Fibroblast of mammary gland (primary cell): ENCODE measurements at places on chromosomes 3 and 15.

GRCh38 chr15:69994429-69995205 lies 103.1 kb downstream of the TLE3 start:
- no peak for DNase-seq

DNA sequence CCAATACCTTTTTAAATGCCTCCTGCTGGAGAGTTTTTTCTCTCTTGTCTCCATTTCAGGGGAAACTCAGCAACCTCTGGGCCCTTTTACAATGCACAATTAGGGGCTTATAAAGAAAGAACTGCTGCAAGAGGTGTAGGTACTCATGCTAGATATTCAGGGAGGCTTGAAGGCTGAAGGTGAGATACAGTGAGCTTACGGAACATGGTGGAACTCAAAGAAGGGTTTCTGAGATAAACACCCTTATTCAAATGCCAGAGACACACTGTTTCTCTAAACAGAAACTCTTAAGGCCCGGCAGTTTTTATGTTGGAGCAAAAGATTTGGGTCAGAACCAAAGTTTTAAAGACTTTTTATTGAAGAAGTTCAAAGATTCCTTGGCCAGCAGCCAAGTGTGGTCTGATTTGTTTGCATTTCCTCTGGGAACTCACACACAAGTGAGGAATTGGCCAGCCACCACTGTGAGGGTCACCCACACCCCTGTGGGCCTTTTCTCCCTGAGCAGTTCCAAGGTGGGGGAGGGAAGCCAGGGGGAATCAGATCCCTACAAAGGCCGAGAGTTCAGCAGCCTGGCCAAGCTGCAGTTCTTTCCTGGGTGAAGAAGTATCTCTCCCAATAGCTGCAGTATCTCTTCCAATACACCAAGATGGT lies 47.8 kb downstream of the TNFAIP8L3 start:
- DNase-seq: peak; percentile 28

GRCh38 chr3:46965151-46965550 lies 11.4 kb downstream of the CCDC12 start:
- no peak for DNase-seq

- DNase-seq: no peak
Observed at GRCh38 chr3:114025451-114025850, 30.9 kb downstream of the CCDC191 start.

DNA sequence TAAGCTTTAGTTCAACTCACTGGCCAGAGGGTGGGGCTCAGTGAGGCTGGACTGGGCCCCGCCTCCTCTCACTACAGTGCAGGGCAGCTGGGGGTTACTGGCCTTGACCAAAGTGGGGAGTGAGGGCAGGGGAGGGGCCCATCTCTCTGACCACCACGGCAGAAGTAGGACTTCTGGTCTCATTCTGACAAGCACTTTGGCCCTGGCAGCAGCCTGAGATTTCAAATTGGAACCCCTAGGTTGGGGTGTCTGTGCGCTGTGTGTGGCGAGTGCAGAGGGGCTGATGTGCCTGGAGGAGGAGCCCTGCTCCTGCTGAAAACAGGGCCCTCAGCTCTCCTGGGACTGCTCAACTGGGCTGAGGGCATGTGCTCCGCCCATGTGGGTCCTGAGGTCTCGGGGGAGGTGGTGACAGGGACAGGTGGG lies 60.3 kb upstream of the RPL32 start:
- no peak for DNase-seq

DNA sequence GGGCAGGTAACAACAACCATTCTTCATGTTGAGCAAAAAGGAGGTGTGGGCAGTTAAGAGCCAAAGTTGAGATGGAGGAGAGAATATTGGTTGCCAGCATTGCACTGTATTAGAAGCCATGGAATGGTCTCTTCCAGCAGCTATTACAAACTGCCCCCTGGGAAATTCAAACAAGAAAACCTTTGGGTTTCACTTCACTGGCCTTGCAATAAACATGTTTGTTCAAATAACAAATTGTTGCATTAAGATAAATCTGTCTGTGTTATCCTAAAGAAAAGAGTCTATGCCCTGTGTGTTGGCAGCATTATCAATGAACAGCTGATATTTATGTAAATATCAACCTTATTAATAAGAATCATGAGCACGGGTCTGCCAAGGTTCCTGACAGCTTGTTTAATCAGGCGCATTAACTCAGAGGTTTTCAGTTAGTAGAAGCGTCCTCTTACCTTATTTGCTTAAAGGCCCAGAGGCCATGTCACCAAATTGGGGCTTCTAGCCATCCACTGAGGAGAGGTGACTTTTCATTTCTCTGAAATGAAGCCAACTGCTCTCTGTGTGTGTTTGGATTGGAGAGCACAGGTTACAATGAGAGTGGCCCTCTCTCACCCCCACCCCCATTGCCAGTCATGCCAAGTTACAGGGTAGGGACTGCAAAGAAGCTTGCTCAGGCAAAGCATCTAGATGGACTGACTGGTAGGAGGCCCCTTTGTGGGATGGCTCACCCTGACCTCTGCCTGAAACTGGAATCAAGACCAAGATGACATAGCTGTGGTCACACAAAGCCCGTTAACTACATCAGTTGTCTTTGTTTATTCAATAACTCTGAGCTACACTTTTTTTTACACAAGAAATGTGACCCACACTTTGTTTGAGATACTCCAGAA lies 10.5 kb downstream of the FILIP1L start:
- DNase-seq: peak; percentile 56

- no peak for DNase-seq
Observed at GRCh38 chr15:37929238-37929637, 5.2 kb upstream of the TMCO5A start.

GRCh38 chr3:62876064-62876463 lies 848 bp upstream of the CADPS start:
- DNase-seq: peak; percentile 57

- no peak for DNase-seq
Observed at GRCh38 chr15:64099379-64099778, 3.6 kb downstream of the SNX1 start.

- no peak for DNase-seq
Observed at GRCh38 chr3:72814308-72814707, 33.9 kb downstream of the SHQ1 start.

DNA sequence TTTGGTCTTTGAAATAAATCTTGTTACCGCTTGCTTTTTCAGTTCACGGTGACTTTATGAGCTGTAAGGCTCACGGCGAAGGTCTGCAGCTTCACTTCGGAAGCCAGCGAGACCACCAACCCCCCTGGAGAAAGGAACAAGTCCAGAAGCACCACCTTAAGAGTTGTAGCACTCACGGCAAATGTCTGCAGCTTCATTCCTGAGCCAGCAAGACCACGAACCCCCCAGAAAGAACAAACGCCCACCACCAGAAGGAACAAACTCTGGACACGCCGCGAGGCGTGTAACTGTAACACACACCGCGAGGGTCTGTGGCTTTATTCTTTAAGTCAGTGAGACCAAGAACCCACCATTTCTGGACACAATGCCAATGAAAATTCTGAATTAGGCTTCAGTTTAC lies 28.8 kb downstream of the GOLGA6A start:
- no peak for DNase-seq

DNA sequence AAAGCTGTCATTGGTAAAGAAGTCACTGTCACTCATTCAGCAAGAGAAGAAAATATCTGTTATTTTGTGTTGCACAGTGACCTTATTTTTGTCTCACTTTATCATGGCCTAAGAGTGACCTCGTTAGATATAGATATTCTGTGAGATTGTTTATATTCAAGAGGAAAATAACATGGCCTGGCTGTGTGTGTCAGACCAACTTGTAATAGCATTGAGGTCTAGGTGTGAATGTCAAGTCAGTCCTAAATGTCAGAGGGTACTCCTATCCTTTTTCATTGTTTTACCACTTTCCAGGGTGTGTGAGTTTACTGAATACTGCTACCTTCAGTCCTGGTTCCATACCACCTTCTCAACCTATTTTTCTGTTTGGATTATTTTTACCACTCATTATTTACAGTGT lies 18.5 kb upstream of the TM4SF4 start:
- no peak for DNase-seq

- DNase-seq: no peak
Observed at GRCh38 chr3:1079662-1080061, 13.2 kb upstream of the CNTN6 start.

GRCh38 chr15:93105485-93105884 lies 16.5 kb upstream of the RGMA start:
- DNase-seq: no peak

DNA sequence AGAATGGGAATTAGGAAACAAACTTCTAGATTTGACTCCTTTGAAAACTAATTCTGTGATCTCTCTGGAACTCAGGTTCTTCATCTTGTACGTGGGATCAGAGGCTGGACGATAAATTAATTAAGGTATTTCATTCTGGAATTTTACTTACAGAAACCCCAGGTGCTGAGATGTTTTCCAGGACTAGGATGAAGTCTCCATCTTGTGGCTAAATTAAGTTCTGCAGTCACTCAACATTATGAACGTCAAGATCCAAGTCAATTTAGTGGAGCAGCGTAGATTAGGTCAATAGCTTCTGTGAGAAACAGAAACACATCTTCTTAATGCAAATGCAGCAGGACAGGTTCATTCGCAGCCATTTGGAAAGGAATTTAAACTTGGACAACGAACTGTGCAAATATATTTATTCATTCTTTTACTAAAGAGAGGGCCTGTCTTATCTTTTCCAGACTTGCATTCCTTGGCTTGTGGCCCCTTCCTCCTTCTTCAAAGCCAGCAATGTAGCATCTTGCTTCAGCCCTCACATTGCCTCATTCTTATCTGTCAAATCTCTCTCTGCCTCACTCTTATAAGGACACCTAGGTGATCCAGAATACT lies 26.7 kb upstream of the TMC3 start:
- DNase-seq: peak; percentile 68

DNA sequence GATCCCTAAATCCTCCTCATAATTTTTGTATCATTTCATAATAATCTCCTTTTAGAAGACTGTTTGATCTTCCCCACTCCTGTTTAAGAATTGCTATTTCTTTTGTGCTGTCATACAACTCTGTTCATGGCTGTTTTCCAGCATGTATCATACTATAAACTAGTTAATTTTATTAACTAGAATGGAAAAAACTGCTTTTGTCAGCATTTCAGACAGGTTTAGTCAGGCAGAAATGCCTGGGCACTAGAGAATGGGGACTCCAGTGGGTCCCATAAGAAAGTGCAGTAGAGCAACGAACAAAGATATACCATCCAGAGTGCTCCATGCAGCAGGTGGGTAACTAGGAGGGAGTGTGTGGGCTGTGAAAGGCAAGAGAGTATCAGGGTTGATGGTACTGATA lies 523.9 kb downstream of the PLOD2 start:
- no peak for DNase-seq

DNA sequence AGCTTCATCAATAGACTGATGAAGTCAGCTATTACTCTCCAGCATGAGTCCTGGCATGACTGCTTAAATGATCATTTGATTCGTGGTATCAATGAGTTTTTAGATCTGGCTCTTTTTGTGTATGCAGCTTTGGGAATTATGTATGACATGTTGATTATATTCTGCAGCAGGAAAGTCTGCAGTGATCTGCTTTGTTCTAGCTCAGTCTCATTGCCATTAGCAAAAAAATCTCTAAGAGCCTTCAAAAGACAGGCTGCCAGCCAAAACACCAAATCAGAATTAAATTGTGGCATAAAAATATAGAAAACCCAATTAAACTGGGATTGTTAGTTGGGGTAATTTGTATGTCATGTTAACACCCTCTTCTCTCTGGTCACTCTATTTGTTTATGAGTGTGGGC lies 1021.0 kb upstream of the SEMA6D start:
- no peak for DNase-seq

- peak; percentile 19 for DNase-seq
Observed at GRCh38 chr15:30043211-30043655, 39.5 kb upstream of the GOLGA8J start.

DNA sequence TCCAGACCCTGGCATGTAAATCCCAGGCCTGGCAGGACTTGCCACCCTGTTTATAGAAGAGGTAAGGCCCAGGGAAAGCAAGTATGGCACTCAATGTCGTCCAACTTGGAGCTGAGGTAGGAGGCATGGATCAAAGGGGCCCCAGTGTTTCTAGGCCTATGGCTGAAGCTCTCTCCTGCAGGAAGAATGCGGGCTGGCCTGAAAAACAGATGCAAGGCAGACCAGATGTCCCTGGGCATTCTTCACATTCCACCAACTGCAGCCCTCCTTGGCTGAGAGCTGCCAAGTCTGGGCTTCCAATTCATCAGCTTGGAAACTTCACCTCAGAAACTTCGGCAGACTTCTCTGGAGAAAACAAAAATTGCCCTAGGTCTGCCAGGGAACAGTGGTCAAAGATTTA lies 22.2 kb downstream of the MESD start:
- no peak for DNase-seq

DNA sequence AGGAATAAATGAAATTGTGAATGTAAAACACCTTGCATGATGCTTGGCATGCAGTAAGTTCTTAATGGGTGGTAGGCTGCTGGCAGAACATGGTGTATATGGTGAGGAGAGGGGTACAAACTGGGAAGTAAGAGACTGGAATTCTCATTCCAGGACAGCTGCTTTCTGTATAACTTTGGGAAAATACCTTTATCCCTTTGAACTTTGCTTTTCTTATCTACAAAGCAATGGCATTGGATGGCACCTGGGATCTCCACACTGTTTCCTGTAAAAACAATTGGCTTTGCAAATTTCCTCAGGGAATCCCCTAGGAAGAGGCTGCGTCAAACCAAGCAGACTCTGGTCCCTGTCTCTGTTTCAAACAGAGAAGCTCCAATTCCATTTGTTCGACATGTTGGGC lies 100.7 kb upstream of the SLC4A7 start:
- DNase-seq: no peak

DNA sequence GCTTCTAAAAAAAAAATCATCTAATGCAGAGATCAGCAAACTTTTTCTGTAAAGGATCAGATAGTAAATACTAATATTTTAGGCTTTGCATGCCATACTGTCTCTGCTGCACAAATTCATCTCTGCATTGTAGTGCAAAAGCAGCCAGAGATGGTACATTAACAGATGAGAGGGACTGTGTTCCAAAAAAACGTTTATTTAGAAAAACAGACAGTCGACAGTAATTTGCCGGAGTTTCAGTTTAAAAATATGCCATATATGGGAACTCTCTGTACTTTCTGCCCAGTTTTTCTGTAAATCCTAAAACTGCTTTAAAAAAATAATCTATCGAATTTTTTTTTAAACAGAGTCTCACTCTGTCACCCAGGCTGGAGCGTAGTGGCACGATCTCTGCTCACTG lies 14.3 kb downstream of the MINDY2 start:
- DNase-seq: no peak

GRCh38 chr3:31250116-31250777 lies 282.5 kb upstream of the STT3B start:
- DNase-seq: no peak

DNA sequence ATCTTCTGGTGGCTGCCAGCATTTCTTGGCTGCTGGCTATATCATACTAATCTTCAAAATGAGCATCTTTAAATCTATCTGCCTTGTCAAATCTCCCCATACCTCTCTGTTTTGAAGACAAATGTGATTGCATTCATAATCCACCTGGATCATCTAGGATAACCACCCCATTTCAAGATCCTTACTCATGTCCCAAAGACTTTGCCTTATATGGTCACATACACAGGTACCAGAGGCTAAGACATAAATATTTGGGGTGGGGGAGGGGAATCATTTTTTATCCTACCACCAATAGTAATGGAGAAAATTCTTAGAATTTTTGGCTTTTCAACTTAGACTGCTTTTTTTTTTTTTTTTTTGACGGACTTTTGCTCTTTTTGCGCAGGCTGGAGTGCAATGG lies 970.8 kb downstream of the PLOD2 start:
- DNase-seq: no peak

- DNase-seq: peak; percentile 36
Observed at GRCh38 chr3:70049761-70050160, 50.2 kb downstream of the SAMMSON start.

GRCh38 chr15:90008607-90009006 lies 7.5 kb downstream of the ZNF710 start:
- DNase-seq: no peak
